ENCODE measurements at places on chromosomes 16 and 17. TPM values are rescaled to one million over a fixed set of nuclear protein-coding genes. Genes with fewer than 3 reads are reported as not detected.

CX3CL1 gene
- total RNA-seq = 0.12 TPM

TLCD2 gene
- total RNA-seq = 1.4 TPM

CLEC18C gene
- not detected for total RNA-seq

CDRT15 gene
- not detected for total RNA-seq

MMP25 gene
- total RNA-seq = 0.87 TPM

PSME3IP1 gene
- 82.4 TPM for total RNA-seq

KRTAP3-1 gene
- not detected for total RNA-seq

KRT13 gene
- 0.41 TPM for total RNA-seq

KRT40 gene
- not detected for total RNA-seq

PYY gene
- not detected for total RNA-seq

CASKIN1 gene
- 0.35 TPM for total RNA-seq

All from A549 treated with Mapracorat at 1 μM for 4 hours (cell line).